ENCODE measurements at places on chromosomes 11 and 22.

DNA sequence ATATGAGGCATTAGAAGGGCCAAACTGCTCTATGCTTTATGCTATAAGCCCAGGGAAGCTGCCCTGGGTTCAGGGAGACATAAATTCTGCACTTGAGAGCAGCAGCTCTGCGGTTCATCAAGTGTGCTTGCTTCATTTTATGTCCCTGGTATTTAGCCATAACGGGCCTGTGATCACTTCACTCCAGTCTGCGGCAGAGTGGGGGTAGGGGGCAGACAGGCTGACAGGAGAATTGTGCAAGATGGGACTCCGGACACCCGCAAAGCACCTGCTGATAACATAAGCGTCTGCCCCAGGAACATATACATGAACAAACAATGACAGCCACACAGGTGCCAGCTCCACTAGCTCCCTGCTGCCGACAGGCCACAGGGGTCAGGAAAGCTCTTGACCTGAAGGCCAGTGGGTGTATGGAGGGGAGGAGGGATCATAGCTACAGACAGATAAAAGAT lies 56.1 kb downstream of the SMCO4 start:
- DNase-seq = no peak

DNA sequence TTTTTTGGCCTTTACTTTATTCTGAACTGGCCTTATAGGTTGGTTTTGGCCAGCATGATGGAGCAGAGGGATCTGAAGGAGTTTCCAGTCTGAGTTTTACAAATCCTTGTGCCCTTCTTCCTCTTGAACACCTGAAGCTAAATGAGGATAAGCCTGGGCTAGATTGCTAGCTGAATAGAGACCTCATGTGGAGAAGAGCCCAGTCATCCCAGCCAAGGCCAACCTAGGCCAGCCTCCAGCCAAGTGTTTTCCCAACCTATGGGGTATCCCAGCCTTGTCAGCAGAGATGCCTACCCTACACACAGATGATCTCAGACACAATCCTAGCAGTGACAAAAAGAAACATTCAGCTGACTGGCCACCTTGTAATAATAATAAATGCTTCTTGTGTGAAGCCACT lies 966 bp upstream of the CASP12 start:
- no peak for DNase-seq

DNA sequence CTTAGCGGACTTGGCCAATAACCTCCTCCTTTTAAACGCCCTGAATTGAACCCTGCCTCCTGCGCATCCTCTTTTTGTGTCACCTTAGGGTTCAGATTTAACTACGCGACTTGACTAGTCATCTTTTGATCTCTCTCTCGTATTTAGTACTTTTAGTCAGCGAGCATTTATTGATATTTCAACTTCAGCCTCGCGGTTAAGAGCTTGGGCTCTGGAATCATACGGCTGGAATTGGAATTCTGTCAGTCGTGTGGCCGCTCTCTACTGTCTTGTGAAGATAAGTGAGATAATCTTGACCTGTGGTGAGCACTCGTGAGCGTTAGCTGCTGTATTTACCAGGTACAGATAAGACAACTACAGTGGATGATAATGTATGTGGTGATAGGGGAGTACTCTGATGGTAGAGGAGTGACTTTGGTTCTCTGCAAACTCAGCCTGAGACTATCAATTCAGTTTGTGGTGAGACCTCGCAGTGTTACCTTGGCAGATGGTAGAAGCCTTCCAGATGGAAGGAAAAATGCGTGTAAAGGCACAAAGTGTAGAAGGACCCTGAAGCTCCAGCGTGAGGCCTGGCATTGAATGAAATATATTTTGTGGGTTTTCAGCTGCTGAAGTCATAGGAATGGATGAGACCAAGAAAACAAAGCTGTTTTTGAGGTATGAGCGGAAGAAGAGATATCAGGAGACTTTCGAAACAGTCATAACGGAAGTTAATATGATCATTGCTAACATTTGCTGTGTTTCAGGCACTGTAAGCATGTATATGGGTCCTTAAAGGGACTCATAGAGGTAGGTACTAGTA lies 682 bp downstream of the ATM start:
- DNase-seq = no peak

- DNase-seq = peak; percentile 46
Measured at GRCh38 chr11:72038491-72038890, 39.8 kb downstream of the IL18BP start.

DNA sequence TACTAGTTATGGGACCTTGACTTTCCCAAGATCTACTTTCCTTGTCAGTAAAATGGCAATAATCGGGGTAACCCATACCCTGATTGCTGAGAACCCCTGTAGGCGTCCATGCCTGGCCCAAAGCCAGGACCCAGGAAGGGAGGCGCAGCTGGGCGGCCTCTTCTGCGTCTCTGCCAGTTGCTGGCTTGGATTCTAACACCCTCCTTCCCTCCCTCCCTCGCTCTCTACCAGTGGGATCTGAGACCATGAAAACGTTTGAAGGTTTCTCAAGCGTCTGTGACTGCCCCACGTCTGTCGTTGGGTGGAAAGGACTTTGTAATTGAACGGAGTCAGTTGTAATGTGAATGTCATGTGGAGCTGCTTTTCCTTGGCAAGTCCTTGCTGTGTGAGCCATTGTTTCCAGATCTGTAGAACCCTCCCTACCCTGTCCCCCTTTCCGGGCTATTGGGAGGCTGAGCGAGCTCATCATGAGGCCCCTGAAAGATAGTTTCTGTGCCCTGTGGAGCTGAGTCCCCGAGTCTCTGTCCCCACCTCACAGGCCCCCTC lies 47.8 kb downstream of the PARVB start:
- no peak for DNase-seq

GRCh38 chr11:35918716-35919115 lies 25.1 kb upstream of the LDLRAD3 start:
- DNase-seq = no peak

GRCh38 chr22:40385036-40385782 lies 14.8 kb downstream of the SGSM3 start:
- DNase-seq = no peak

- DNase-seq = no peak
Measured at GRCh38 chr22:19592464-19592863, 68.3 kb upstream of the CLDN5 start.

DNA sequence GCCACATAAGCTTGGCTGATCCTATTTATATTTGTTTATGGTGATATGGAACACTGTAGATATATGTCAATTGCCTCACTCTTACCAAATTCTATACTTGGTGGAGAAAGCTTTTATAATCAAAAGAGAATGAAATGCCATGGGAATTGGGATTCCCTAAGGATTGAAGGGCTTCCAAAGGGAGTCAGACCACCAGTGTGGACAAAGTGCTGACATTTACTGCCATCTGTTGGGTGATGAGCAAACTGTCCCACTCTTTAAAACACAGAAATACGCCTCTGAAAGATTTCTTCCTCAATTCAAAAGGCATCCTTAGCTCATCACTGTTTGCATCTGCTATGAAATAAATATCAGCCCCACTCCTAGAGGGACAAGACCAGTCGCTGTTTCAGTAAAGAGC lies 7.1 kb downstream of the SLC1A2 start:
- no peak for DNase-seq

DNA sequence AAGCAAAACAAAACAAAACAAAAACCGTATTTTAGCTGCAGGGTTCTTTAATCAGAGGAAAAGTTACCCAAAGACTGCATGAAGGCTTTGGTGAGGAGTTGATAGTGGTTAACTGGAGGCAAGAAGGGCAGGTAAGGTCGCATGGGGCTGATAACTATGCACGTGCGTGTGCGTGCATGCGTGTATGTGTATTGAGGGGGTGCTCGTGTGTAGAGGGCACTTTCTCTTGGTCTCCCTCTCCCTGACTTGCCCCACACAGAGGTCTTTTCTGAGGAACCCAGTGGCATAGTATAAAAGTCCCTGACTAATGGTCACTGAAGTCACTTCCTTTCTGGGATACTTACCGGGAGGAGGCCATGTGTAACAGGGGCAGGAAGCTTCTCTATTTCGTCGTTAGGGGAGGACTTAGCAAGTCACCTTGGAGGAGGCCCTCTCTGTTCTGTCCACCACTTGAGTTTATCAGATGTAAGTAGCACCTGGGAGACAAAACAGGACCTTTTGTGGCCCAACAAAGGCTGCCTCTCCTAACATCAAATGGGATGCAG lies 20.1 kb upstream of the FCHSD2 start:
- no peak for DNase-seq

- DNase-seq = no peak
Measured at GRCh38 chr11:116687458-116688201, 85.2 kb downstream of the BUD13 start.

GRCh38 chr11:57310630-57311086 lies 14.1 kb downstream of the TNKS1BP1 start:
- DNase-seq = no peak

DNA sequence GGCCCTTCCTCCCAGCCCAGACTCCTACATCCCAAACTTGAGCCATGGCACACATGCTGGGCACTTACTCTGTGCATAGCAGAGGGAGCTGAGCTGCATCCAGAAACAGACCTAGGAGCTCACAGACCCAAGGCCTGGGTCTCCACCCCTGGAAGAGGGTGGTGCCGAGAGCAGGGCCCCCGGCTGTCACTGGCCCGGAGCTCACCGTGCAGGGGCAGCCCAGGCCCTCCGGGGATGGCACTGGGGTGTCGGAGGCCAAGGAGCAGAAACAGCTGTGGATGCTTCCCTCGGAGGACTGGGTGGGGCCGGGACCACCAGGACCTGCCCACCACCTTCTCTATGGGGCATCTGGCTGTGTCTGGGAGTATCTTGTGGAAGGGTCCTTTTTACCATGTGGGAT lies 4.3 kb upstream of the APOBEC3A start:
- DNase-seq = no peak

DNA sequence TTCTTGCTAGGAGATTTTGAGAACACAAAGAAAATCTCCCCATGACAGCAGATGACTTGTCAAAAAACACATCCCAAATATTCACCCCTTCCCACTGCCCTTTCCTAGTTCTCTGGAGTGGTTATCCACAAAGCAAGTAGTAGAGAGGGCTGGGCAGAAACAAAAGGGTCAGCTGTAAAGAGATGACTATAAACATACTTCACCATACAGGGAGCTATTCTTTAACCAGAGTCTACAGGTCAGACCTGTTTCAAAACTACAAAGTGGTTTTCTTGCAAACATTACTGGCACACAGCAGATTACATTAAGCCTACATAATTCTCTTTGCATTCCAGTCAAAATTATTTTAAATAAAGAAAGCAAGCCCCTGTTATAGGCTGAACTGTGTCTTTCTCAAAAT lies 47.7 kb upstream of the NFRKB start:
- no peak for DNase-seq

GRCh38 chr11:35477901-35478300 lies 47.5 kb downstream of the PAMR1 start:
- no peak for DNase-seq

DNA sequence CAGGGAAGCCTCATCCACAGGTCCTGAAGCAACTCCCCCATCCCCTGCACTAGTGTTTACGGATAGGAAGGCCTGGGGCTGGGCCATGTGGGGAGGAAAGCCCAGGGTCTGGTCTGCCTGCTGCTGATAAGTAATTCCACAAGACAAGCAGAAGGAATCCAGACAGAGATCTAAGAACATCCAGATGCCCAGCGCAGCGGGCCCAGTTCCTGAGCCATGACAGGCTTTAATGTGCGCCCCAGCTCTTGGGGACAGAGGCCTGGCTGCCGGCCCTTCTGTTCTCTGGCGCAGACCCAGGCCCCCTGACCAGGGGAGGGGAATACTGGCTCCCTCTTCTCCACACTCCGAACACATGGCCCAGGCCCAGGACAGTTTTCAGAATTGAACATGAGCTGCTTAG lies 28.8 kb upstream of the ETS1 start:
- DNase-seq = no peak

GRCh38 chr22:37454857-37455686 lies 27.8 kb upstream of the ELFN2 start:
- peak; percentile 59 for DNase-seq

DNA sequence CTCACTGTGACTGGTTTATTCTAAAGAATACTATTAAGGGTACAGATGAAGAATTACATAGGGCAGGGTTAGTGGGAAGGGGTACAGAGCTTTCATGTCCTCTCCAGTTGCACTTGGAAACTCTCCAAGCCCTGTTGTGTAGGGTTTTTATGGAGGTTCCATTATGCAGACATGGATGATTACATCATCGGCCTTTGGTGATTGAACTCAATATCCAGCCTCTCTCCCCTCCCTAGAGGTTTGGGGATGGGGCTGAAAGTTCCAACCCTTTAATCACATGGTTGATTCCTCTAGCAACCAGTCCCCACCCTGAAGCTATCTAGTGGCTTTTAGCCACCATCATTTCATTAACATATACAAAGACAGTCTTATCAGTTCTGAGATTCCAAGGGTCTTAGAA lies 472.6 kb downstream of the BUD13 start:
- DNase-seq = no peak
